ENCODE measurements at places on chromosomes 16 and 17.
A peak's percentile ranks its signal among the peaks of the same experiment; 100 is the strongest.

- DNase-seq: no peak
Observed at GRCh38 chr17:48995974-48996721, 1.0 kb upstream of the IGF2BP1 start.

DNA sequence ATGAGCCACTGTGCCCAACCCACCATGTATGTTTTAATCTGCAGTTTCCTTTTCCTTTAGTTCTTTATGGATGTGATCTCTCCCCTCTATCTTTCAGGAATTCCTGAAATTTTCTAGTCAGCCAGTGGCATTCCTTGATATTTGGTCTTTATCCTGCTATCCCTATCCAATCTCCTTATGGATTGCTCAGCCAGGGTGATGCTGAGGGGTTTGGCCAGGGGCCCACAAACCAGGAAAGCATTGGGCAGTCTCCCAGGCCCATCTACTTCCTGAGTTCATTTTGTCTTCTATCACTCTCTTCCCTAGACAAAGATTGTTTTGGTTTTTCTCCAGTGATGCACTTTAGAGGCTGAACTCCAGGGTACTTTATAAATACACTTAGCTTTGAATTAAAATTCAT, 115.9 kb downstream of the KATNIP start:
- peak; percentile 37 for DNase-seq

GRCh38 chr17:18981642-18982424, 22.7 kb downstream of the FAM83G start:
- peak; percentile 82 for DNase-seq

DNA sequence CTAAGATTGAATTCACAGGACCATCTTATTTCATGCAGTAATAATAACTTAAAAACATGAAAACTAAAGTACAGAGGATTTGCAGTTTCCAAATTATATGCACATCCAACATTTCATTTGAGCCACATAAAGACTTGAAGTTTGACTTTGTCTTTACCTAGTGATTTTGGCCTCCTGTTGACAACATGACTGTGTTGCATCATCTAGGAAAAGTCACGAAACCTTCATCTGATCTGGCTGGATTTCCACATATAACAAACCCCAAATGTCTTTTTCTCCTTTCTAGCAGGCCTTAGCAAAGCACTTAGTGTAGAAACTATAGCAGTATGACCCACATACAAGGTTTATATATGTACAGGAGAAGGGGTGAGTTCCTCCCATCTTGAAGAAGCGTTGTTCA, 406.5 kb upstream of the CDH5 start:
- no peak for DNase-seq

- DNase-seq: no peak
Observed at GRCh38 chr17:45425984-45426413, 6.7 kb downstream of the ARHGAP27 start.

GRCh38 chr16:79250502-79251098, 349.9 kb downstream of the MAF start:
- DNase-seq: no peak

GRCh38 chr16:85436207-85436606, 176.9 kb upstream of the GSE1 start:
- no peak for DNase-seq

DNA sequence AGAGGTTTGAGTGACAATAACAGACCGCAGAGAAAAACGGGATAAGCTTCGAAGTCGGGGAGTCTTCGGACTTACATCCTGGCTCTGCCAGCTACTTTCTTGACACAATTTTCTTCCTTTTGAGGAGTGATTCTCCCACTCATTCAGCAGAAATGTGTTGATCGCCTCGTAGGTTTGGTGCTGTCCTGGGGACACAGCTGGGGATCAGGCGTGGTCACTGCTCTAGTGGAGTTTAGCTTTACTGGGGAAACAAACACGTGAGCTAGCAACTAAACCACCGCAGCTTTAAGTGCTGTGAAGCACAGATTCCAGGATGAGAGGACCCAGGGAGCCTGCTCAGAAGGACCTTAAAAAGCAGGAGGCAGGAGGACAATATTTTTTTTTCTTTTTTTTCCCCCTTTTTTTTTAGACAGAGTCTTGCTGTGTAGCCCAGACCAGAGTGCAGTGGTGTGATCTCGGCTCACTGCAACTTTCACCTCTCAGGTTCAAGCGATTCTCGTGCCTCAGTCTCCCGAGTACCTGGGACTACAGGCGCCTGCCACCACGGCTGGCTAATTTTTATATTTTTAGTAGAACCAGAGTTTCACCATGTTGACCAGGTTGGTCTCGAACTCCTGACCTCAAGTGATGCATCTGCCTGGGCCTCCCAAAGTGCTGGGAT, 858 bp downstream of the NUBP1 start:
- peak; percentile 49 for DNase-seq

DNA sequence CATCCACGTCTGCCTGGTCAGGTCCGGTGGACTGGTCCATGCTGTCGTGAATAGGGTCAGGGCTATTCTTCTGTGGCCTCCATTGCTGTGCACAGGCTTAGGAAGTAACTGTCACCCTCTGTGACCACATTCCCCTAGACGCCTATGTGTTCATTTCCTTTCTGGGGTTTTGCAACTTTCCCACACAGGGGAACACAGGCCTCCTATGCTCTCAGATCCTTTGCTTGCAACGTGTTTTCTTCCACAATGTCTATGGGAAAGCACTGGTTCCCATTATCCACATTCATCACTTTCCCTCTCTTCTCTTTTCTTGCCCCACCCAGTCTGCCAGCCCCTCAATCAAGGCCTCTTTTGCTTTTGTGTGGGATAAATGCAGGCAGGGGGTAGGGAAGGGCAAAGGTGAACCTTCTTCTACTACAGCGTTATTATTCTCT, 43.2 kb upstream of the DNAJA2 start:
- no peak for DNase-seq

GRCh38 chr16:54212893-54213292, 73.7 kb downstream of the IRX3 start:
- no peak for DNase-seq

GRCh38 chr16:87851141-87851587, 18.1 kb downstream of the SLC7A5 start:
- no peak for DNase-seq

DNA sequence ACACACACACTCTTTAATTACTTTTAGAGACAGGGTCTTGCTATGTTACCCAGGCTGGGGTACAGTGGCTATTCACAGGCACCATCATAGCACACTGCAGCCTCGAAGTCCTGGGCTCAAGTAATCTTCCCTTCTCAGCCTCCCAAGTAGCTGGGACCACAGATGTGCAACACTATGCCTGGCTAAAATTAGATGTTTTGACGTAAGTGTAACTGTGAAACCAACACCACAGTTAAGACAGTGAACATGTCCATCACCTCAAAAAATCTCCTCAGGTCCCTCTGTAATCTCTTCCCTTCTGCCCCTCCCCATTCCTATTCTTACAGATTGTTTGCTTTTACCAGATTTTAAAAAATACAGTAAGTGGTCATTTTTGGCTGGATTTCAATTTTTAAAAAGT, 66.7 kb downstream of the RPGRIP1L start:
- DNase-seq: no peak

DNA sequence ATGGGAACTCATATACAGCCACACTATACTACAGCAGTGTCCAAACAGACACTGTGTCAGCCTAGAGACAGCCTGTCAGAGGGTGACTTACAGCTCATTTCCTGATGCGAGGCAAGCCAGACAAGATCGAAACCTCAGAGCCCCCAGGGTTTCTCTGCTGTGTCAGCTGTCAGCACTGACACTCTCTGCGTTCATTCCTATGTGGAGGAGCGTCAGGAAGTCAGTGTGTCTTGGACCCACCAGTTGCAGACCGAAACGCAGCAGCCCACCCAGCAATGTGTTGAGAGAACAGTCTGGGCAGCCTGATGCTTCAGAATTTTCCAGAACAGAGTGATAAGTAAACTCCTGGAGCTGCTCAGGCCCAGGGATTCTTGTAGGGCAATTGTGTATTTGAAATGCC, 20.6 kb upstream of the MAPT start:
- DNase-seq: no peak

DNA sequence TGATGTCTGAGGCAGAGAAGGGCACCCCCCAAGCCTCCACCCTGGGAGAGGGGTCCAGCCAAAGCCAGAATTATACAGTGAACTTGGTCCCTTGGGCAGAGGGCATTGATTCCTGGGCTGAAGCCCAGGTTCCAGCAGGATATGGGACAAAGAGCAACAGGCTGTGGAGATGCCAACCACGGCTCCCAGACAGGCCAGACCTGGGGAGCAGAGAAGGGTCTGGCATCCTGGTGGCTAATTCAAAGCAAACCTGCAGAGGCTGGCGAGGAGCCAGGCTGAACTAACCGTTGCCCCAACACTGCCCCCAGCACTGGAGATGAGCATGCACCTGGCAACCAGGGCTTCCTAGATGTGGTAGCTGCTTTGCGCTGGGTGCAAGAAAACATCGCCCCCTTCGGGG, 3.0 kb downstream of the CES3 start:
- no peak for DNase-seq

DNA sequence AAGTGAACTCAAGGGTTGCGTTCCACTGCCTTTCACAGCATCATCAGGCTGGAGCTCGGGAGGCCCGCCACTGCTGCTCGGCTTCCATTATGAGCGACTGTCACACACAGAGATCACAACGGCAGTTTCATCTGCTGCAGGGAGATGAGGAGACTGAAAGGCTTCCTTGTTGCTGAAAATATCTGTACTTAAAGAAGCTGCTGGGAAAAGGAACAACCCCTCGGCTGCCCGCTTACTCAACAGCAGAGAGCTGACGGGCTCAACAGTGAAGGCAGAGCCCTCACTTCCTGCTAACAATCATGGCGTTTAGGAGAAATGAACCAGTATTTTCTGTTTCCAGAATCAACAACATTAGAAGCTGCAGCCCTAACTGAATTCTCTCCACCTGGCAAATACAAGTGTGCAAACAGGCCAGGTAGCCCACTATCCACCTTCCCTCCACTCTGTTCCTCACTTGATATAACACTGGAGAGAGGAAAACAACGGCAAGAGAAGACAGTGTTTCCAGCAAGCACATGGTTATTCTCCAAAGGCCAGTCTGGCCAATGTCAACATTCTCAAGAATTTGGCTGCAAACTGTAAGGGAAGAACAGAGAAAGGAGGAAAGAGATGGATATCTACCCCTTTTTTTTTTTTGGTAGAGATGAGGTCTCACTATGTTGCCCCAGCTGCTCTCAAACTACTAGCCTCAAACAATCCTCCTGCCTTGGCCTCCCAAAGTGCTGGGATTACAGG, 33.7 kb downstream of the MBTPS1 start:
- DNase-seq: no peak

DNA sequence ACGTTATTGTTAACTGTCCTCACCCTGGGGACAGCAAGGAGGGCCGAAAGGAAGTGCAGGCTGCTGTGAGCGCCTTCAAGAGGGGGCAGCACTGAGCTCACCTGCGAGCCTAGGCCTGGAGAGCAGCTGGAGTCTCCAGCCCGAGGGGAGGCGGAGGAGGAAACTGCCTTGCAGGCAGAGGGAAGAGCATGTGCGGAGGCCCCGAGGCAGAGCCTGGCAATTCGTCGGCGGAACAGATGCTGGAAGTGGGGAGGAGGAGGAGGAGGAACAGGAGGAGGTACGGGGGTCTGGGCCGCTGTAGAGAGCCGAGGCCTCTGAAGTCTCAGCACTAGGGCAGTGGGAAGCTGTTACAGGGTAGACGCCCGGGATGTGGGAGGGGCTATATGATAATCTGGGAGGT, 49.6 kb upstream of the PLCG2 start:
- DNase-seq: no peak

- DNase-seq: no peak
Observed at GRCh38 chr16:17945080-17945601, 391.4 kb downstream of the NPIPA8 start.

DNA sequence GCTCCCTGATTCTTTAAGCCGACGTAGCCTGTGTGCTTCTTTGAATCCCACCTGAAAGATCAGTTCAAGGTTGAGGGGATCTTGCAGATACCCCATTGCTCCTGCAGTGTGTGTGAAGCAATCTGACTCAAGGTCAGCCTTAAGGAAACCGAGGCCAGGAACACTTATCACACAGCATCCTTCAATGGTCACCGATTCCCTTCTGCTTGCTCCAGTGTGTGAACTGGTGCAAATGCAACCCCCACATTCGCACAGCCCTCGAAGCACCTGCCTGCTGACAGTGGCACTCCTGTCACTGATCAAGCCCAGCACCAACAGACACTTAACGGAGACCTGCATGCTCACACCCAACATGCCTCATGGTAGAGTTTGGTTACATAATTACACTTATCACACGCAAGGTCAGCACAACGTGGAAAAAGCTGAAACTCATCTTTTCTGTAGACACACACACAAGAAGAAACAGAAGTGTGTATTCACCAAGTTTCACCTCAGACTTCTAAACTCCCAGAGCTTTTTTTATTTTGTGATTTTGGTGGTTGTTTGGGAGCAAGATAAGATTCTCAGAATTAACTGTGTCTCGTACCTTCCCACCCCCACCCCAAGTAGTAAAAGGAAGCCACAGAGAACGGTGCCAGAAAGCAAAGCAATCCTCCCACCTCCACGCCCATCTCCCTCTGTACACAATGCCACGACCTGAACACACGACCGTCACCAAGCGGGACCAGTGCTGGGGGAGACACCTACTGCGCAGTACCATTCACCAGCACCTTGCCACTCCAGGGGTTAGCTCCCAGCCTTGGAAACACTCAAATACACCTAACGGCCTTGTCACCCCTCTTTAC, 37.2 kb downstream of the LITAFD start:
- no peak for DNase-seq

All from IMR-90 (cell line).